T1000 (cell line): ENCODE measurements at places on chromosomes 4 and X.

- no peak for DNase-seq
These were observed 61.3 kb upstream of the TAB3 start for GRCh38 chrX:30950391-30950790.

GRCh38 chr4:126627255-126627654 lies 1005.5 kb upstream of the INTU start:
- no peak for DNase-seq

DNA sequence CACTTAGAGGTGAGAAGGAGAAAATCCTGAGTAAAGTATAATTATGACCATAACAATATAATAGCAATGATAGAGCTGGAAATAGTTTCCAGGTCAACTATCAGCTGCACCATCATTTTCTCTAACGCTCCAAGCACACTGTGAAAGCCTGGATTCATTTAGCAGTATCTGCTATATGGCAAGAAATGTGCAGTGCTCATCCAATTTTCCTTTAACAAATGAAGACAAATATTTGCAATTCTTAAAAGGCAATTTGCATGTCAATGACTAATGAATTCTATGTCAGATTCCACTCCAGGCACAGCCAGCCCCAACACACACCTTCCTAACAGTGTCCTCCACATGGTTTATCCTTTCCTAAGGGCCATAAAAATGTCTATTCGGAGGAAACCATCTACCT lies 12.7 kb downstream of the PRSS12 start:
- no peak for DNase-seq

GRCh38 chr4:130896920-130897319 lies 1801.0 kb downstream of the C4orf33 start:
- no peak for DNase-seq

DNA sequence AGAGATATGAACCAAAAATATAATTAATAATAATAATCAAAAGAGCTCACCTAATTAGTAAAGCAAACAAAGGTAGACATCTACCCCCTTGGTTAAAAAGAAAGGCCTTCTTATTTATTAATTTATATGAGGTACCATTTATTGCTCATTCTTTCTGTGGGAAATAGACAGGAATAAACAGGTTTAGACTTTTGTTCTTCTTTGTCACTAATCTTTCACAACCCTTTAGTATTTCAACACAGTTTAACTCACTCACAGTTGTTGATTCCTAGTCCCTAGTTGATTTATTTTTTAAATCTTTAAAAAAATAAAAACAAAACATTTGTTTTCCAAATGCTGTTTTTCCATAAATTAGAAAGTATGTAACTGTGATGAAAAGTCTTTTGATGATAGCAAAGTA lies 5.6 kb downstream of the PPARGC1A start:
- no peak for DNase-seq

- DNase-seq: no peak
These were observed 247.4 kb downstream of the FBXO8 start for GRCh38 chr4:174036111-174036510.

DNA sequence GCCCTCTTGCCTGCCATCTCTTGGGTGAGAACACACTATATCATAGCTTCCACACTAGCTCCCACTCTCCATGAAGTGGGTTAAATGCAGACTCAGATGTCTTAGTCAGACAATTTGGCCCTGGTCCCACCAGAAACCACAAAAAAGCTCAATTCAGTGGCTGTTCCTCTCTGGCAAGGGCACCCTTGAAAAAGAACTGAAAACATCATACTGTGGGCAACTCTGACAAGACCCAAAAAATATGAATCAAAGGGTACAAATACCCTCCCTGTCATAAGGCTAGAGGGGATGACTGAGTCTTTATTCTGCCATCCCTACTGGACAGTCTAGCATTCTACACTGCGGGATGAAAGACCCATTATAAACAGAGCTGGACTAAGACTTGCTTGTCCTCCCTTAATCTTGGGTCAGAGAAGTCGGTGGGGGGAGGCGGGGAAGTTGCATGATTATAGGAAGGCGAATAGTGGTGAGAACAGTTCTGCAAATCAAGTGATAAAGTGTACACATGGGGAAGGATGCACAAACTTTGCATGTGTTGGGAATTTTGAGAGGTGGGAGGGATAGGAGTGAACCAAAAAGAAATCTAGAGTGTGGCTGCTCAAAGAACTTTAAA lies 172.1 kb downstream of the OPHN1 start:
- no peak for DNase-seq

DNA sequence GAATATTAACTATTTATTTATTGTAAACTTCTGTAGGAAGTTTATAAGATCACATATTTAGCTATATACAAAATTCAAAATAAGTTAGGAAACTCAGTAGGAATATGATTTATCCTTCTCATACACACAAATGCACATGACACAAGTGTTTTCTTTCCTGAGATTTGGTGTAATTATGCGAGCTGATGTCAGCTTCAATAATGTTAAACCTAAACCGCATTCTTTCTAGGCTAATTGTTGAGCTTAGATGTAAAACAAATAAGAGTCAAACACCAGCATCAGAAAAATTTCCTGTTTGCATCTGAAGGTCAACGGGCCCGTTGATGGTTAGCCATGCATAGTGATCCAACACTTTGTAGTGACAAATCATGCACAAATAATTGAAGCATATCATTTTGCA lies 30.8 kb downstream of the RASGEF1B start:
- no peak for DNase-seq

- no peak for DNase-seq
These were observed 147.1 kb downstream of the ZNF674 start for GRCh38 chrX:46398126-46398525.

- DNase-seq: no peak
These were observed 1253.8 kb downstream of the C4orf33 start for GRCh38 chr4:130349745-130350144.

DNA sequence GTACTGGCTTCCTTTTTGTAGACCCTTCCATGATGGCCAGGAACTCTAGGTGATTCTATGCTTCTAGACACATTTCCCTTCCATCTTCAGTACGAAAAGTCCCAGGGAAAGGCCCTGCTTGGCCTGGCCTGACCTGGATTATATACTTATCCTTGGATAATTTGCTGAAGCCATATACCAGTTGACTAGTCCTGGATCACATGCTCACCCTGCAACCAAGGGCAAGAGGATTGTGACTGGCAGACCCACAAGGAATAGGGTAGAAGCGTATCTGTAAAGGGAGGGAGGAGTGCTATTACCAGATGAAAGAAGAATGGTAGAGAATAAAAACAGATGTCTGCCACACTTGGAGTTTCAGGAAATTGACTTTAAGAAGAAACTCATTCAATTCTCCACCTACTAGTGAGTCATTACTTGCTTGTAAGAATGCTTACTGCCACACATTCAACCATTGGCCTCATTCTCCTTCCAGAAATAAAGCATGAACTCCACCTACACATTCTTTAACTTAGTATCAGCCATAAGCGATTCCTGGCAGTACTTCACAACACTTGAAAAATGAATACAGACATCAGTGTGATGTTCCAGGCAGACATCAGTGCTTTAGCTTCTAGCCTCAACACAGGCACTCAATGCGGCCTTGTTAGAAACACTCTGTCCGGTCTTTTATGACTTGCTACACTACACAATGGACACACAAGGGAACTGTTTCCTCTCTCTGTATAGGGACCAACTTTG lies 141.8 kb downstream of the CBR4 start:
- DNase-seq: no peak

DNA sequence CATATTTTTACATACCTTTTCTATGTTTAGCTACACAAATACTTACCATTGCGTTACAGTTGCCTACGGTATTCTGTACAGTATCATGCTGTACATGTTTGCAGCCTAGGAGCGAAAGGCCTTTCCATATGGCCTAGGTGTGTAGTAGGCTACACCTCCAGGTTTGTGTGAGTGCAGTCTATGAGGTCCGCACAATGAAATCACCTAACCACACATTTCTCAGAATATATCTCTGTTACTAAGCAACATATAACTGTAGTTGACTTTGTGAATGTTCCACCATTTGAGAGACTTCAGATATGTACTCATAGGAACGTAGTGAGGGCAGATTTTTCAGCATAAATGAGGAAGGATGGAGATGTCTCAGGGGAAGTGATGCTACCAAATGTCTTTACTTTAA lies 62.6 kb downstream of the WWC2 start:
- no peak for DNase-seq

DNA sequence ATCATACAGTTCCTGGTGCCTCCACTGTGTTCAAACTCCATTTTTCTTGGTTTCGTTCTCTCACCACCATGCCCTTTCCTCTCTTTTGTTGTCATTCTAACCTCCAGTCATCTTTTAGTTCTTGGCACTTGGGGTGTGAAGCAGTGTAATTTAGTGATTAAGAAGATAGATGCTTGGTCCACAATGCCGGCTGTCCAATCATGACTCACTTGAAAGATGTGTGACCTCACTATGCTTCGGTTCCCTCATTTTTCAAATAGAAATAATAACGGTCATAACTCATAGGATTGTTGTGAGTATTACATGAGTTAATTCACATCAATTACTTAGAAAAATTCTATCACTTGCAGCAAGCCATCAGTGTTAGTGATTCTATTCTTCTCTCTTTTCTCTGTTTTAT lies 327.8 kb downstream of the ADGRL3 start:
- DNase-seq: no peak

GRCh38 chr4:125421547-125421946 lies 106.8 kb downstream of the FAT4 start:
- DNase-seq: no peak

- no peak for DNase-seq
These were observed 529.3 kb upstream of the SLIT2 start for GRCh38 chr4:19722404-19722803.

- DNase-seq: no peak
These were observed 43.5 kb downstream of the CLOCK start for GRCh38 chr4:55503169-55503568.

DNA sequence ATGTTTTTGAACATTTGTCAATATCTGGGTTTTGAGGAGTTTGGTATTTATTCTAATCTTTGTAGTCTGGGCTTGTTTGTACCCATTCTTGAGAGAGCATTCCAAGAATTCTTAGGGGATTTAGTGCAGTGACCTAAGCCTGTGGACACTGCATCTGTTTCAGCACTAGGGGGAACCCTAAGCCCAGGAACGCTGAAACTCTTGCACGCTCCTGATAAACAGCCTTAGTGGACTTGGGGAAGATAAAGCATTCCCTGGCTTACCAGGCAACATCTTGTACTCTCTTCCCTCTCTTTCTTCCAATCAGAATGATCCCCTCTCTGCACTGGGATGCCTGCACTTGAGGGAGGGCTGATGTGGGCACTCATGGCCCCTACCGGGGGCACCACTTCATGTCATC lies 654.9 kb upstream of the HTR2C start:
- DNase-seq: peak; percentile 15

- DNase-seq: peak; percentile 48
These were observed 39.5 kb downstream of the HOPX start for GRCh38 chr4:56641494-56642051.

DNA sequence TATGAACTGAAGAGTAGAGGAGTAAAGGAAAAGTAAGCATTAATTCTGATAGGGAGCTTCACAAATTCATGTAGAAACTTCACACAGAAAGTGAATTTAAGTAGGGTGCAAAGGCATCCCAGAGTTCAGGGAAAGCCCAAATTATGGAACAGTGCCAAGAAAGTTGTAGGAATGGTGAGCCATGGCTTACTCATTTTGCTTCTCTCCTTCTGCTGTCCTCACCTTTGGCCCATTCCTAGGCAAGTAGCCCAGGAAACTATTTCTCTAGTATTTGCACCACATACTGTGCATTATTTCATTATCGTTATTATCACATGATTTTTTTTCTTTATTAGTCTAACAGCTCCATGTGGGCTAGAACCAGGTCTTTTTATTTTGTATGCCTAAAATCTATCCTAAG lies 34.9 kb upstream of the IL1RAPL1 start:
- DNase-seq: no peak

DNA sequence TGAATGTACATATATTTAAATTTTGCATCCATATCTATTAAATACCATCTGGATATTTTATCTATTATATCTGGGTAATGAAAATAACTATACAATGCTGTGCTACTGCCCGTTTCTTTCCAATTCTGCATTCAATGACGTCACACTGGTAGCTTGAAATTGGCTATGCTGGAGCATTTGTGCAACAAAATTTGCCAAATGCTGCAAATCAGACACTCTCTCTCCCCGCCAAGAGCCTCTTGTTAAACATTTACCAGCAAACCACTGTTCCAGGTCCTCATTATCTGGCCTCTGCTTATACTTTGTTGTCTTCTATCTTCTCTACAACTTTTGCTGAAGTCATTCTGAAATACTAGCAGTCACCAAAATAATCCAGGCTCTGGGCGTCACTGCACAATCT lies 938.4 kb upstream of the FTHL17 start:
- DNase-seq: no peak

GRCh38 chr4:123524958-123525628 lies 128.5 kb downstream of the SPRY1 start:
- no peak for DNase-seq

- no peak for DNase-seq
These were observed 9.1 kb upstream of the PHOX2B start for GRCh38 chr4:41757521-41758156.

DNA sequence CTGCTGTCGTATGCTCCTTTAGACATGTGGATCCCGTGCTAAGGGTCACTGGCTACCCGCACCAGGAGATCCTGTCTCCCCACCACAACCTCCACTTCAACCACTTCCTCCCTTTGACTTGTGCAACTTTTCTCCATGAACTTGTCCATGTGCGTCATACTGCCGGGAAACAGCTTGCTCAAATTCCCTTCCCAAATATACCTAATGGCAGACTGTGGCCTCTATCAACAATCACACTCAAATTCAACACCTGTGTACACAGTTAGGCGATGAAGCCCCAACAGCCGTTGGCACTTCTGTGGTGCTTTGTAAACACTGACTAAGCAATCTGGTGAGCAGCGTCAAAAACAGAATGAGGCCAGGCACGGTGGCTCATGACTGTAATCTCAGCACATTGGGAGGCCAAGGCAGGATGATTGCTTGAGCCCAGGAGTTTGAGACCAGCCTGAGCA lies 49.5 kb downstream of the CD99L2 start:
- no peak for DNase-seq

GRCh38 chrX:42996861-42997260 lies 218.9 kb upstream of the PPP1R2C start:
- DNase-seq: no peak

DNA sequence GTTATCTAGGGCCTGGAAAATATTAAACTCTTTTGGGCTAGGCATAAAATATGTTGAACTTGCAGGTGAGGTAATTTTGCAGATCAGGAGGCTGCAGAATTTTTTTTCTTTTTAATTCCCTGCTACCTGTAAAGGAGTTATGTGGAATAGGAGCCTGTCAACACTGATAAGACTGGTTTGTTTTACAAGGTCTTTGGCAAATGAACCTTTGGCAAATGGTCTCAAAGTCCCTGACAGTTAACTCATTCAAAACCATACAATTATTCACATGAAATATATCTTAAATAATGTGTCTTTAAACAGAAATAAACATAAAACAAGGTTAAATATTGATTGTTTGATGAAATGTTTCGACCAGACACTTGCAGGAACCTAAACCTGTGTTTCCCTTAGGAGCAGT lies 340.2 kb downstream of the GASK1B start:
- DNase-seq: no peak

DNA sequence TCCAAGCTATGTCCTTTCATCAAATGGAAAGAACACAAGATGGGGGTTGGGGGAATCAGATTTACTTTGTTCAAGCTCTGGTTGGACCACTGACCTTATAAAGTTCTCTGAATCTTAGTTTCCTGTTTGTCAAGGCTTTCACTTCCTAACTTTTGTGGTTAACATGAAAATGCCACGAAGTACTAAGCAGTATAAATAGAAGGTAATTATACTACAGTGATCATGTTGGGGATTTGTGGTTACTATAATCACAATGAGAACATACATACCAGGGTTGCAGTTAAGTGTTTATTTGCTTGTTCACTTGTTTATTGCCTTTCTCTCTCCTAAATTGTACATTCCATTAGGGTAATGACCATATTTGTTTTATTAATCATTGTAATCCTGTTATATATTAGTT lies 53.2 kb downstream of the SPRY1 start:
- no peak for DNase-seq
